Astrocyte of the hippocampus (primary cell): ENCODE measurements at places on chromosomes 13 and 19.
A peak's percentile ranks its signal among the peaks of the same experiment; 100 is the strongest.

- DNase-seq: no peak
Measured at GRCh38 chr19:40625406-40626120, 24.4 kb downstream of the LTBP4 start.

GRCh38 chr13:98105929-98106336, 37.0 kb upstream of the FARP1 start:
- DNase-seq: peak; percentile 27

GRCh38 chr19:44891016-44891882, at the start of gene TOMM40:
Gene TOMM40, plus strand, starts transcription at chr19:44891254. Its CDS starts 162 bp downstream, at chr19:44891416.
- peak; percentile 31 for DNase-seq

DNA sequence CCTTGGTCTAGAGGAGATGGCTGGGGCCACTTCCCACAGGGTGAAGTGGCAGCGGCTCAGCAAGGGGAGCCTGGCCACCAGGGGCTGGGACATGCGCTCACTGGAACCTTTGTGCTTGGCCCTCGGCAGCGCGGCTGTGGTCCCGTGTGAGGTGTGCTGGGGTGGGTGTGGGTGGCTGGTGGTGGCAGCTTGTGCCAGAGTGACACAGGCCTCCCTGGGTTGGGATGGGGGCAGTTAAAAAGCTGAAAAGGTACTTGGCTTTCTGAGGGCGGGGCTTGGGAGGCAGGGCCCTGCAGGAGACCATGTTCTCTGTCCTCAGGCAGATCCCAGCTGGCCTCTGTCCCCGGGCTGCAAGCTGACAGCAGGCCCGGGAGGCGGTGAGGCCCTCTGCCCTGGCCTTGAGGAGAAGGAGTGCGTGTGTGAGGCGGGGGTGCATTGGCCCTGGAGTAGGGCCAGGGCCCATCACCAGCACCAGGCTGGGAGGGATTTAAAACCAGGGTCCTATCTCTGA, 17.3 kb downstream of the MPND start:
- no peak for DNase-seq

GRCh38 chr13:20181188-20181587, 11.6 kb downstream of the GJB2 start:
- DNase-seq: no peak

- no peak for DNase-seq
Measured at GRCh38 chr13:109665781-109666249, 120.6 kb downstream of the IRS2 start.

DNA sequence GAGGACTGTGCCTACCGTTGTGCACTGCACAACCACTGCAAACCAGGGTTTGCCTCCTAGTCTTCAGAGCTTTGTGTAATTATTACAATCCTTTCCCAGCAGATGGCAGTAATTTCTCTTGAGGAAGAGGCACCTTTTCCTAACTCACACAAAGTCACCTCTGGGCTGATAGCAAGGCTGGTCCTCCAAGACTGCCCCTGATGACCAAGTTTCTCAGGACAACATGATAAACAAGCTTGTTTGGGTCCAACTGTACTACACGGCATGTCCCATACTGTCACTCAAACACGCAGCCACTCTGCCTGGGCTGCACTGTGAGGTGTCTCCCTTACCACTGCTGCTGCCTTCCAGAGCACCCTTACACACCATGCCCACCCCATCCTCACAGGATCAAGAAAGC, 39.3 kb downstream of the RFXAP start:
- peak; percentile 71 for DNase-seq

DNA sequence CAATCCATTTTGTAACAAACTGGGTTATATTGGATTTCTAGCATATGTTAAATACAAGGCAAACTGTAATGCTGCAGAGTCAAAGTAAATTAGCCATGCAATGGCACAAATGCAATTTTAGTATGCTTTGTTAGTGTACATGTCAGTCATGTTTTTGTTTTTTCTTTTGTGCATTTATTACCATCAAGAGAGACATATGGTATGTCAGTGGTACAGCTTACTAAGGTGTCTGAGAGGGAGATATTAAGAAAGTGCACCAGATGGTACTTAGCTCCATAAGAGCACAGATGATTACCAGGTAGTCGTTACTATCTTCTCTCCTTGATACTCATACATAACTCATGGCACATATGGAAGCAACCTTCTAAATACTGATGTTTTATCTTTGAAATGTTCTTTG, 550.3 kb downstream of the GPC5 start:
- no peak for DNase-seq

GRCh38 chr13:77033717-77034302, 6.9 kb upstream of the FBXL3 start:
- no peak for DNase-seq

DNA sequence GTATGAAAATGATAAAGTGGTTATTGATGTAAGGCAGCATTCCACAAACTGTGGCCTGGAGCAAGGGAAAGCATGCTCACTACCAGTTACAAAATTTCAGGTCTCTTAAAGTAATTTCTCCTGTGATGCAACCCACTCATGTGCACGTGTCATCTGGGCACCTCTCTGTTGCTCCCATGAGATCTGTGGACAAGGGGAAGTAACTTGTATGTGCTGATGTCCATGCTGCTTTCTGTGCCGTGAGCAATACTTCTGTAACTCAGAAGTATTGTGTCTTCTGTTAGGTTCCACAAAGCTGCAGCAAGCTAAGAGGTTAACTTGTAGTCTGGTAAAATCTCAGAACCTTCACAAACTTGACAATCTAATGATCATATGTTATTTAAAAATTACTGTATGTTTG, 930.0 kb upstream of the SLITRK6 start:
- DNase-seq: no peak

DNA sequence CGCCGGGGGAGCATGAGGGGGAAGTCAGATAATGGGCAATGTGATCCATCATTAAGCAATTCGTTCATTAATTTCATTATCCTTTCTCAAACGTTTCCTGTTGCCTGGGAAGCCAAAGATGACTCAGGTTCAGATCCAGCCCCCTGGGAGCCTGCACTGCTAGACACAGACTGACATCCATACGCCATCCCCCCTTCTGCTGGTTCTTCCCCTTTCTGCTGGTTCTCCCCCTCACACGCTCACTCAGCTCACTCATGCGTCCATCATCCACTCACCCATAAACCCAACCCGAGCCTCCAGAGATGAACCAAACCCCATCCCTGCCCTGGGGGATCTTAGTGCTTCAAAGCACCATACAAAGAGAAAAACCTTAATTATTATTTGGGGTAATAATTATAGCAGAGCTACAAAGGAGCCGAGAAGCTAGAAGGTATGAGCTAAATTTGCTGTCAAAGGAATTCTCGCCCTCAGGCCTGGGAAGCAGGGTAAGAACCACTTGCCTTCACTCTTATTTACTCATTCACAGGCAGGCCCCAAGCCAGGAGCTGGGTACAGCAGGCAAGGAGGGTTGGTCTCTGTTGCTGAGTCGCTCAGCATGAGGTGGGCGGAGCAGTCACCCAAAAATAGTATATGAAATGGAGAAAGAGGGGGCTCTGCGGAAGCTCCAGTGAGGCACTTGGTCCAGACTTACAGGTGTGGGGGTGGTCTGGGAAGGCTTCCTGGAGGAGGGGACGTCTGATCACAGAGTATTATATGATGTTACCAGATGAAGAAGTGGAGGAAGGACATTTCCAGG, 7.0 kb upstream of the ZNF444 start:
- DNase-seq: no peak

DNA sequence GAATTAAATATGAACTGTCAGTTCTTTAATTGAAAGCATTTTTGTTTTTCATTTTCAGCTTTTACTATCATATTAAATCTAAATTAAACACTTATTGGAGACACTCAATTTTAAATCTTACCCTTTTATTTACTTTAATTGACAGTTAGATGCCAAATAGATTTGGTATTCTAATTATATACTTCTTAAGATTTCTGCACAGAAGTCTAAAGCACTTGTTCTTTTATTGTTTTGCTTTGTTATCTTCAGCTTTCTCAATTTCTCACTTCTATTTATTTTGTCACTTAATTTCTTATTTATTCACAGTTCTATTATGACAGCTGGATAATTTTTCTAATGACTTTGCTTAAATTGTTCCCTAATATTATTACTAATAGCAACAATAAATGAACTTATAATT, 1397.3 kb upstream of the MIR17HG start:
- no peak for DNase-seq

DNA sequence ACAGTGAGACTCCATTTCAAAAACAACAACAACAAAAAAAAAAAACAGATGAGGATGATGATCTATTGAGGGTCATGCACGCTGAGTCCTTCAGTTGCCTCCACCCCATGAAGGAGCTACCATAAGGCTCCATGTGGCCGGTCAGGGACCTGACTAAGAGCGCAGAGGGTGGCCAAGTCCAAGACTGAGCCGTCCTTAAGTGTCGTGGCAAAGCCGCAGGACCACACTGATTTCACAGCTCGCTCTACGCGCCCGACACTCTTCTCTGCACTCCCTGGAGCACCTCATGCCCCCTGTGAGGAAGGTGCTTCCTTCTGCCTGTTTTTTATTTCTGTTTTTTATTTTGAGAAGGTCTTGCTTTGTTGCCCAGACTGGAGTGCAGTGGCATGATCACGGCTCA, 12.3 kb downstream of the TTYH1 start:
- DNase-seq: no peak

DNA sequence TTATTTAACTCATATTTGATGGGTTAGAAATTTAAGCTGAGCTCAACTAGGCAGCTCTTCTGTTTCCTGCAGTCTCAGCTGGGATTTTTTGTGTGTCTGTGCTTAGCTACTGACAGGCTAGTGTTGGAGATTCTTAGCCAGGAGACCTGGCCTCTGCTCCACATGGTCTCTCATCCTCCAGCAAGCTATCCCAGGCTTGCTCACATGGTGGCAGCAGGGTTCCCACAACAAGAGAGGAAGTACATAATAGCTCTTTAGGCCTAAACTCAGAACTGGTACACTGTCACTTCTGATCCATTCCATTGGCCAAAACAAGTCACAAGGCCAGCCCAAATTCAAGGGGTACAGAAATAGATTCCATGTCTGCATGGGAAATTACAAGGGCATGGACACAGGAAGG, 406.2 kb downstream of the SUCLA2 start:
- DNase-seq: no peak

DNA sequence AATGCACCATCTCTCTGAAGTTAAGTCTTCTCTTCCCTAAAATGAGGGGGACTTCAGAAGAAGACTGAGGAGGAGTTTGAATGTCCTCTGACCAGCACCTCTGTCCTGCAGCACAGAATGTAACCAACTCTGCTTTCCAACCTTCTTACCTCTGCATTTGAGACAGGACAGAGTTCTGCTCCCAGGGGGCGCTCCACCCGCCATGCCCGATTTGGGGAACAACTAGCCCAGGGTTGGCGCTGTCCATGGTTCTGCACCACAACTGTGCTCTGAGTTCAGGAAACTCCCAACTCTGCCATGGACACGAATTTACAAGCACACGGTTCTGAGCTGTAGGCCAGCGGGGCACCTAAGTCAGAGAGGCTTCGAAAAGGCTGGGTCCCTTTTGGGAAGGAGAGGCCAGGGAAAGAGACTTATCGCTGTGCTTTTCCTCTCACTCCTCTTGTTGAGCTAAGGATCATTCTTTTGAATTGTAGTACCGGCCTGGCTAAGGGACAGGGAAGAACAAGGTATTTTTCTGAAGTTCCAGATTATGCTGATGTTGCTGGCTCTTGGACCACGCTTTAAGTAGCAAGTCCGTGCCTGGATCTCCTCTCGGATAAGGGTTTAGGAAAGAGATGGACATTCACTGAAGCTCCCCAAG, 22.2 kb downstream of the SIGLEC5 start:
- DNase-seq: peak; percentile 83

DNA sequence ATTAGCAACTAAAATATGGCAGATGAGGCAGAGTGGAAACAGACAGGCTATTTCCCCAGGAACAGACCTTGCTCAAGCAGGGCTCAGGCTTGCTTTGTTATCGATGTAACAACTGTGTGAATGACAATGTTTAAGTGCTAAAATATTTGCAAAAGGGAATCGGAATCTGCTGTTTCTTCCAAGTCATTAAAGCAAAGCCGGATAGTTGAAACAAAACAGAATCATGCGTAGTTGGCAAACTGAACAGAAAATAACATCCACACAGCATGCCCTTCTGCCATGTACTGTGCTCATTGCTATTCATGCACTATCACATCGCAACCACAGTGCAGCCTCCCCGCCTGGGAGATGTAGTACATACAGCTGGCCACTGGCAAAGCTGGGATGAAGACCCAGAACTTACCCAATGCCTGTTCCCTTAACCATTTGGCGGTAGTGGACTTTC, 799.1 kb downstream of the DIAPH3 start:
- DNase-seq: no peak

DNA sequence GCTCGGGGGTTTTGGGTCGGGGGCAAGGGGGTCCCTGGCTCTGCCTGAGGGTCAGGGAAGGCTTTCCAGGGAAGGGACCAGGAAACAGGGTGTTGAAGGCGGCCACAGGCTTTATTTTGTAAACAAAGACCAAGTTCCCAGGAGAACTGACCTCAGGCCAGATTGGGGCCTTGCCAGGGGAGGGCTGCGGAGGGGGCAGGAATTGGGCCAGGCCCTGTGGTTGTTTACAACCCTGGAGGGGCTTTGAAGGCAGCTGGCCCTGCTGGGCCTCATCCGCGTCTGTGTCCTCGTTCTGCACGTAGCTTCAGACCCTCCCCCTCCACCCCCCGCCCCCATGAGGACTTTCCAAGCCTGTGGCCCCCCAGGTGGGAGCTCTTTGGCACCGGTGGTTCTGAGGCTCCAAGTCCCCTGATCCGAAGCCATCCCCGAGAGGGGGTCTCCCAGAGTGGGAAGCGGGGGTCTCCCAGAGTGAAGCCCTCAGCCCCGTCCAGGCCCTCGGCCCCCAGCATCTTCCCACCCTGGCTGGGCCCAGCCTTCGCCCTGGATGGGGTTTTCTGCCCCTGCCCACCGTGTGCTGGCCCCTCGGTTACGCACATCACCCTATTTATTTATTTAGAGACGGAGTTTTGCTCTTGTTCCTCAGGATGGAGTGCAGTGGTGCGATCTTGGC, 13.5 kb upstream of the BSG start:
- DNase-seq: peak; percentile 64

DNA sequence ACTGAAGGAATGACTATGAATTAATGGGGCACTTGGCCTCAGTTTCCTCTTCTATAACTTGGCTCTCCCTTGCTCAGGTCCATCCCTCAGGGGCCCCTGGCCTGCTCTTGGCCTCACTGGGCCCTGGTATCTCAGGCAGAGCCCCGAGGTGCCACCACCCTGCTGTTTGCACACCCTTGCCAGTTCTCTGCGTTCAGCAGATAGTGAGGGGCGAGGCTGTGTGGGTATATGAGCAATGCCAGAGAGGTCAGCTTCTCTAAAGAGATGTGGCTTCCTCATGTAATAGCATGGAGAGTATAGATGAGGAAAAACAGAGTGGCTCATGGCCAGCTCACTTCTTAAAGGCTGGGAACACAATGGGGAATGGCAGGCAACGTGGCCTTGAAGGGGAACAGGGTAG, 76.1 kb downstream of the CYSLTR2 start:
- DNase-seq: no peak

DNA sequence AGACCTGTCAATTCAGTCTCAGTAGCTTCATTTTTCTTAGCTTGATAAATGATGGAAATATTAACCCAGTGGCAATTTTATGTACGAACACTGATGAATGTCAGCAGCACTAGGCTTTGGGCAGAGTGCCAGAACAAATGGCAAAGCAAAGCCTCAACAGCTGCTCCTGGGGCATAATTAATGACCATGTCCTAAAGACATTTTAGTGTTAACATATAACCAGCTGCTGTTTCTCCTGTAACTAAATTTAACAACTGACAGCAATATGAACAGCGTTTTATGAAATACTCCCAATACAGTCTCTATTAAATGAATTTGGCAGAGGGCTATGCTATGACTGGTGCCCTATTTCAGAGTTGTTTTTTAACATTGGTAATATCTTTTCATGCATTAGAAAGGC, 47.1 kb downstream of the ZNF568 start:
- DNase-seq: no peak

GRCh38 chr13:110759710-110760109, 46.2 kb downstream of the ING1 start:
- no peak for DNase-seq

- DNase-seq: no peak
Measured at GRCh38 chr19:14198384-14199376, 7.3 kb downstream of the ADGRL1 start.
